ENCODE measurements at places on chromosomes 1 and 21.
A peak's percentile ranks its signal among the peaks of the same experiment; 100 is the strongest.

GRCh38 chr1:86640161-86640670 lies 64.2 kb upstream of the SH3GLB1 start:
- H3K27ac ChIP-seq, result no peak overlapping the region
- DNase-seq, result no peak
- H3K4me1 ChIP-seq, result no peaks in the 10 kb centered on the region

DNA sequence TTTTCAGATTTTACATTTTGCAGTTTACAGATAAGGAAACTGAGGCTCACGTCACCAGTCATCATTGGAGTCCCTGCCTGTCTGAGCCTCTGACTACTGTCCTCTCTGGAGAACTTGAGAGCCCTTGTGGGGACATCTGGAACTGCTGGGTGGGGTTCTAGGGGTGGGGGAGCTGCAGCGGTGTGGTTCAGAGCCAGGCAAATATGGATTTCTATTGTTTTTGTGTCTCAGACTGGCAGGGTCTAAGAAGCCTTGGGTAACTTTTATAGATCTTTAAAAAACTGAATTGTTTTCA lies 46.9 kb downstream of the IER5 start:
- no peak overlapping the region for H3K4me3 ChIP-seq
- H3K27ac ChIP-seq, result peak overlapping the region; percentile 63
- no peaks in the 10 kb centered on the region for H3K4me1 ChIP-seq
- DNase-seq, result no peak
- no peaks in the 10 kb centered on the region for H3K36me3 ChIP-seq

DNA sequence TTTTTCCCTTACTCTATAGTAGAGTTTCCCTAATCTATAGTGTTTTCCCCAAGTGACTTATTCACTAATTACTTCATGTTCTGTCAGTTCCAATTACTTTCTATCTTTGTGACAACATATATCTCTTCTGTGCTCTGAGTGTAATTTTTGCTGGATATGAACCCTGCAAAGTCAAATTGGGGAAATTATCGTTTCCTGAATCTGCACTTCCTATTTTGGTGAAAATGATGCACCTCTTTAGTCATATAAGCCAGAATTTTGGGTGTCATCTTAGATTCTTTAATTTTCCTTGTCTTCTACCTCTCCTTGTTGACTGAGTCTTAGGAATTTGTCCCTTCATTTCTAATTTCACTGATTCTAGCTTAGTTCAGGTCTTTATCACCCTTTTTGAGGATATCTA lies 33.4 kb upstream of the PRKACB start:
- H3K4me1 ChIP-seq, result no peaks in the 10 kb centered on the region
- no peaks in the 10 kb centered on the region for H3K27me3 ChIP-seq
- no peak for DNase-seq
- no peak overlapping the region for H3K4me3 ChIP-seq
- H3K36me3 ChIP-seq, result no peaks in the 10 kb centered on the region

DNA sequence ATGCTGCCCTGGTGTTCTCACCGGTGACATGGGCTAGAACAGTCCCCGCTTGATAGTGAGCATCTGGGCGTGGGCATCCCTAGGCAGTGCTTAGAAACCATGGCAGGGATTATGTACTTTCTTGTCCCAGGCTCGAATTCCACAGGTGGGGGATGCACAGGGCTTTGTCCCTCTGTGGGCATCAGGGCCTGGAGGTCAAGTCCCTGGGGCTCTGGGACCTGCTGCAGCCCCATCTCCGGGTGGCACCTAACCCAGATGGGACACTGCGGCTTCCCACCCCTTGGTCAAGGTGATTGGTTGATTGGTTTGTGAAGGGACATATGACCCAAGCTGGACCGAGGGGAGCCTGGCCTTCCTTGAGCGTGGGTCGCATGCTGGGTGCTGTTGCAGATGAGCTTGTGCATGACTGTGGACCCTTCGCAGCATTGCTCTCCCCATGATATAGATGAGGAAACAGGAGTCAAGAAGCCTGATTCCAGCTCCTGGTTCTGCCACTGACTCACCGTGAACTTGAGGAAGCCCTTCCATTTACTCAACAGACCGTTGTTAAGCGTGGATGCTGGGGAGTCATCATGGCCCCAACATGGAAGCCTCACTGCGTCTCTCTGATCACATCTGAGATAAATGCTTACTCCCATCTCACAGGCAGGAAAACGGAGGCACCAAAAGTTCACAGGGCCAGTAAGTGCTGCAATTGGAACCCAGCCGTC lies 64.0 kb upstream of the RUNX3 start:
- H3K27ac ChIP-seq, result no peak overlapping the region
- DNase-seq, result no peak
- no peaks in the 10 kb centered on the region for H3K27me3 ChIP-seq
- H3K4me1 ChIP-seq, result no peaks in the 10 kb centered on the region

GRCh38 chr1:92538413-92539061 lies 51.8 kb upstream of the GFI1 start:
- no peaks in the 10 kb centered on the region for H3K4me1 ChIP-seq
- H3K27ac ChIP-seq, result no peak overlapping the region
- H3K27me3 ChIP-seq, result no peaks in the 10 kb centered on the region
- no peaks in the 10 kb centered on the region for H3K36me3 ChIP-seq
- DNase-seq, result no peak
- no peak overlapping the region for H3K4me3 ChIP-seq

GRCh38 chr1:182080955-182081582 lies 19.6 kb upstream of the ZNF648 start:
- peaks cover 4% of the 10 kb centered on the region for H3K4me1 ChIP-seq
- H3K4me3 ChIP-seq, result no peak overlapping the region
- no peaks in the 10 kb centered on the region for H3K27me3 ChIP-seq
- H3K36me3 ChIP-seq, result no peaks in the 10 kb centered on the region
